Stimulated activated CD4-positive, alpha-beta T cell treated with anti-CD3 and anti-CD28 coated beads, Interleukin-1b, Interleukin-23, amount 100 ng/mL, for 48 hours (primary cell): ENCODE measurements at places on chromosomes 5 and 9.
A peak's percentile ranks its signal among the peaks of the same experiment; 100 is the strongest.

DNA sequence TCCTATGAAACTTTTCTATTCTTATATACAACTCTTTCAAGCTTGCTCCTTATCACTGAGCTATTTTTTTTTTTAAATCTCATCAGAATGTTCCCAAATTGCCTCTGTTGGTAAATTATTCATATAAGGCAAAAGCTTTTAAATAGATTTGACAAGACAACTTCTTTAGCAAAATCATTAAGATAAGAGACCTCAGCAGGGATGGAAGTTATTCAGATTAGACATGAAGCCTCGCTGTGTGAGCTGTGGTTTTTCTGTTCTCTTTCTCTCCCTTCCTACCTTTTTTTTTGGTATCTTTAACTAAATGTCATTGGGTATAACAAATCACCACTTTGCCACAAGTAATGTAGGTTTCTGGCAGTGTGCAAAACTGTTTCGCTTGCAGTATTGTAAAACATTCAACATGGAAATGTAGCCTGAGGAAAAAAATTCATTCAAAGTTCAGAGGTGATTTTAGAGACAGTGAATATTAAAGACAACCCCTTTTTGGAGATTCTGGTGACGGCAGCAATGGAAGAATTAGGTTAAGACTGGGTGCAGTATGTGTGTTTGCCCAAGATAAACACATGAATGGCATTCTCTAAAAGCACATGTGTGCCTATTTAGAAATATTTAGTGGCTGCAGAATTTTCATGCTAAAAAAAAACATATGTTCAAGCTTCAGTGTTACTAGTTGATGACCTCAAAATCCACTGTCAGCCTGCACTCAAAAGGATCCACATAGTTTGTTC lies 467.1 kb downstream of the ZNF608 start:
- no peak for DNase-seq

DNA sequence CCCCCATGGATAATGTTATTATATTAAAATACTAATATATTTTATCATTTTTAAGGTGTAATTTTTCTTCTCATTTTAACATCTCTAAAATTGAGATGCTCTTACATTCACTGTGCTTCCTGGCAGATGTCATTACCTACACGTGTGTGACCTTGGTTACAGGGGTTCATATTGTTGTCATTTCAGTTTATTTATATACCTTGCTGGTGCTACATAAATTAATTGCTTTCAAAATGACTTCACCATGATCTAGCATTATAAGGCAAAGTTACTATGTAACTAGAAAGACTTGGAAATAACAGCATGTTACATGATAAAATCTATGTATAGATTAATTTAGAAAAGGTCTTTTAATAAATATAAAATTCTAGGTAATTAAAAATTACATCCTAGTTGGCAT lies 60.9 kb downstream of the ARHGEF28 start:
- no peak for DNase-seq

DNA sequence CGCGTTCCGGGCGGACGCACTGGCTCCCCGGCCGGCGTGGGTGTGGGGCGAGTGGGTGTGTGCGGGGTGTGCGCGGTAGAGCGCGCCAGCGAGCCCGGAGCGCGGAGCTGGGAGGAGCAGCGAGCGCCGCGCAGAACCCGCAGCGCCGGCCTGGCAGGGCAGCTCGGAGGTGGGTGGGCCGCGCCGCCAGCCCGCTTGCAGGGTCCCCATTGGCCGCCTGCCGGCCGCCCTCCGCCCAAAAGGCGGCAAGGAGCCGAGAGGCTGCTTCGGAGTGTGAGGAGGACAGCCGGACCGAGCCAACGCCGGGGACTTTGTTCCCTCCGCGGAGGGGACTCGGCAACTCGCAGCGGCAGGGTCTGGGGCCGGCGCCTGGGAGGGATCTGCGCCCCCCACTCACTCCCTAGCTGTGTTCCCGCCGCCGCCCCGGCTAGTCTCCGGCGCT lies at the start of gene DAPK1:
Gene DAPK1 (plus strand): TSS at position 264 of the 442 bp plus-strand sequence. CDS start 1,211 bp downstream, outside the sequence.
- peak; percentile 11 for DNase-seq

GRCh38 chr9:89376741-89377351 lies 58.5 kb downstream of the SECISBP2 start:
- DNase-seq, result no peak

DNA sequence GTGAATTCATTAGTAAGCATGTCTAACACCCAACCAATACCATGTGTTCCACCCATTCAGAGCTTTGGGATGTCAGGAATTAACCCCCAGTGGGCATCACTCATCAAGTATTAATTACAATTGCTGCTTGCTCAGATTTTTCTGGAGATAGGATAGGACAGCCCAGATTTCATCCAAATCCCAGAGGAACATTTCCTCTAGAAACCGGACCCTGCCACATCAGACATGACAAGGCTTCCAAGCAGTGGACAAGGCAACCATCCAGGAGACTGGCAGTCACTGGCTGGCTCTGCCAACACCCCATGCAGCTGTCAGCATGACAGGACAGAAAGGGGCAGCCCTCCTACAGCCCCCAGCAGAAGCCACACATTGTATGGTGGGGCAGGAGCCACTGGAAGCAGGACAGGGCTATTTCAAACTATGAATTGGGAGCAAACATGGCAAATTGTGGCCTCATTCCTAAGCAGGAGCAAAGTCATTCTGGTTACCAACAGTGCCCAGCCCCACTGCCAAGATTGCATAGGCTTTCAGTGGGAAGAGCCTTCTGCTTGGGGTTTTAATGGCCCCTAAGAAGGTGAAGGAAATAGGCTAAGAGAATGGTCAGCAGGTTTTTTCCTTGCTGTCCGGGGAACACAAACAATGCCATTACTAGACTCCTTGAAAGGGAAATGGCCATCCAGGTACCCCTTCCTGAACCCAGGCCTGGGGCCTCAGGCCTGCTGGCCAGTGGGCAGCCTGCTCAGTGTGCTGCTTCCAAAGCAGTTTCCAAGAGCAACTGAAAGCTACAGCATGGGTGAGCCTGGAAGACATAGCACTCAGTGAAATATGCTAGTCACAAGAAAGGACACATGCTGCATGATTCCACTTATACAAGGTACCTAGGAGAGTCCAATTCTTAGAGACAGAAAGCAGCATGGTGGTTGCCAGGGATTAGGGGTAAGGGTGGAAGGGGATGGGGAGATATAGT lies 294.7 kb upstream of the SLC30A5 start:
- DNase-seq, result no peak

DNA sequence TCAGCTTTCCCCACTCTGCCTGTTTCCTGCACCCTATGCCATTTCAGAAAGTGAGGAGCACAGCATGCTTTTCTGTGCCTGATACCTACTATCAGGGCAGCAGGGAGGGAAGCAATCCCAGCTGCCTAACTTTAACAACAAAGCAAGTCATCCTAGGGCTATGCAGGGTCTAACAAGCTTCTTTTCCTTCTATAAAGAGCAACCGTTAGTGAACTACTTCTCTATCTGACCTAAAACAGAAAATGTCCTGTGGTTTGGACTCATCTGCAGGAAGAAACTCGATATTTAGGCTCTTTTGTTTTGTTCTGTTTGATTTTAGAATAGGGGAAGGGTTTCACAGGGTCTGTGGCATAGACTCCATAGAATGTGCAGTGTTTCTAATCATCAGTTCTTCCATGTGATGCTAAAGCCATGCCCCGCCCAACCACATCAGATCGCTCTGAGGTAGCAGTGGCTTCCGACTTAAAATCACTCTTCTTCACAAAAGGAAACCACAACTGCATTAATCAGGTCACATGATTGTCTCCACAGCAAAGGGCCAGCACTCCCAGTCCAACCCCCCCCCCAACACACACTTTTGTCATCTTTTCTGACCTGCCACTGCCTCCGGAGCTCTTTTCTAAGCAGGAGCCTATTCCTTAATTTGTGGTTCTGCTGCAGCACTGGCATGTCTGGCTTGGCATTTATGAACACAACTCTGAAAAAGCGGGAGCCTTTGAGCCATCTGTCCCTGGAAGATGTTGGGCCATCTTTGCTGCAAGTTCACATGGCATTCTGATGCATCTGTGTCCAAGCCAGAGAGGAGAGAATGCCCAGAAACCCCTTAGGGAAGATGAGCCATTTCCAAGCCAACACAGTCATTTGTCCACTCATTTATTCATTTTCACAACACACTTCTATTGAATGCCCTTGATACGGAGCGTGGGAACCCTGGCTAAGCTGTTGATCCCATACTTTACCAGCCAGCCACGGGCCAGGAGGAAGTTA lies 71.6 kb downstream of the CFAP90 start:
- DNase-seq, result no peak

- DNase-seq, result no peak
These were observed 380.5 kb downstream of the SPOCK1 start for GRCh38 chr5:137118629-137119028.
